ENCODE measurements at places on chromosomes 1 and 21.

GRCh38 chr21:25788677-25789076 is 53.9 kb downstream of the GABPA start:
- no peak for DNase-seq

GRCh38 chr21:17269760-17270159 is 243.1 kb upstream of the CXADR start:
- no peak for DNase-seq

- DNase-seq = no peak
Measured at GRCh38 chr1:156502391-156502893, 1.9 kb upstream of the MEF2D start.

DNA sequence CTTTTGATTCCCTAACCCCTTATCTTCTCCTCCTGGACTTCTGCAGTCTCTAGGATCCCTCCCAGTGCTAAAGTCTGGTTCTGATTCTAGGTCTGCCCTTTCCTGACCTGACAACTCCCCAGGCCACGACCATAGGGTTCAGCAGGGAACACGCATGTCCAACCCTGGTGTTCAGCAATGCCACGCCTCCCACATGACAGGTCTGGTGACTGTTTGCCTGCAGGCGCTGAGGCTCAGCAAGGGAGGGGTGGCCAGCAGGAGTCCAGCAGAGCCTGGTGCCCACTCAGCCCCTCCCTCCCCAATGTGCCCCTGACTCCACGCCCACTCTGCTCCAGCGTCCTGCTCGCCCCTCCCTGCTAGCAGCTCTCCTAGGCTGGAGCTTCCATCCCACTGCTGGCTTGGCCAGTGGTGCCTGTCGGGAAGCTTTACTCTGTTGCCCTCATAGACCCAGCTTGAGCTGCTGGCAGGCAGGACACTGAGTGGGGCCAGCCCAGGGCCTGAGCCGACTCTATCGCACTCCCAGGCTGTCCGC is 17.3 kb downstream of the SLC9A1 start:
- DNase-seq = no peak

DNA sequence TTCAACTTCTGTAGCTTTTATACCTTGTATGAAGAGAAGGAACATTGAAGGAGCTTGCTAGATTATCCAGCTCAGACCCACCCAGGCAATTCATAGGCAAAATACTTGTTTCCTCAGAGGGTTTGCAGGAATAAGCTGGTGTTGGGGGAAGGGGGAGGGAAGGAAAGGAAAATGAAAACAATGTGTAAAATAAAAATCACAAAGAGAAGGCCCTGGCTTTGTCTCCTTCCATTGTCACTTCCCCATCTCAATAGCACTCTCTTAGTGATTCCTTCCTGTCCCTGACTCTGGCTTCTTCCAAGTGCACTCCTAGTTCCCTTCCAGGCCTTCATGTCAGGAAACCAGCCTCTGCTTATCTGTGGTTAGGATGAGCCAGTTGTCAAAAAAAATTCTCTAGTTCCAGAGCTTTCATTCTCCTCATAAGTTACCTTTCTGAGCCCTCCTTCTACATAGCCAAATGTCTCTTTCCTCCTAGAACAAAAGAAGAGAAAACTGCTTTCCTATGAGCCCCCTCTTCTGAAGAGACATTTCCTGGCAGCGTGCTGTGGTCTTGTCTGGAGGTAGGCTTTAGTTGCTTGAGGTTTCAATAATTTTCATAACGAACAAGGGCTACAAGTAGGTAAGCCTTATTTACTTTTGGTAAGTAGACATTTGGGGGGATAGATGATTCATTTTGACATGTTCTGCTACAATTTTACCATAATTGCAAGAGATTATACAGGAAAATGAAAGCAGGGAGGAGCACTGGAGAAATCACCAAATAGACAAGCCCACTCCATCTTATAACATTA is 45.7 kb downstream of the FASLG start:
- no peak for DNase-seq

DNA sequence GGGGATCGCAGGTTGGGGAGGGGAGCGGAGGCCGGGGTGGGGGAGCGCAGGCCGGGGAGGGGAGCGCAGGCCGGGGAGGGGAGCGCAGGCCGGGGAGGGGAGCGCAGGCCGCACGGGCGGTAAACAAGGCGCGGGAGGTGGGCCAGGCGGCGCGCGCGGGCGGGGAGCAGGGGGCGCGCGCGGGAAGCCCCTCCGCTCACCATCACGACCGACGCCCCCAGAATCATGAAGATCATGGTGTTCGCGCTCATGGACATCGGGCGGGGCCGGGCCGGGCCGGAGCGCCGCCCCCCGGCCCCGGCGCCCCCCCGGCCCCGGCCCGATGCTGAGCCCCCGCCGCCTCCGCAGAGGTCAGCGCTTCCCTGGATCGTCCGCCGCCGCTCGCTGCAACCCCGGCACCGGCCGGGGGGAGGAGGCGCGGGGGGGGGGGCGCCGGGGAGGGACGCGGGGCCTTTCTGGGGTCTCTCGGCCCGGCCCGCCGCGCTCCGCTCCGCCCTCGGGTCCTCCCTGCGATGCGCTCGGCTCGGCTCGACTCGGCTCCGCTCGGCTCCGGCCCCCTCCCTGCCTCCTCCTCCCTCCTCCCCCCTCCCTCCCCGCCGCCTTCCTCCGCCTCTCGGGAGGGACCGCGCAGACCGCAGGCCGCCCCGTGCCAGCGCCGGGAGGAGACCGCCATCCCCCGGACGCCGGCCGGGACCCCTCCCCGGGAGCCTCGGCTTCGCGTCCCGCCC is at the start of gene TMEM240:
TSS of gene TMEM240 (minus strand) at position 535 of the 728 bp plus-strand sequence. CDS start at position 257, 278 bp downstream.
- DNase-seq = no peak

DNA sequence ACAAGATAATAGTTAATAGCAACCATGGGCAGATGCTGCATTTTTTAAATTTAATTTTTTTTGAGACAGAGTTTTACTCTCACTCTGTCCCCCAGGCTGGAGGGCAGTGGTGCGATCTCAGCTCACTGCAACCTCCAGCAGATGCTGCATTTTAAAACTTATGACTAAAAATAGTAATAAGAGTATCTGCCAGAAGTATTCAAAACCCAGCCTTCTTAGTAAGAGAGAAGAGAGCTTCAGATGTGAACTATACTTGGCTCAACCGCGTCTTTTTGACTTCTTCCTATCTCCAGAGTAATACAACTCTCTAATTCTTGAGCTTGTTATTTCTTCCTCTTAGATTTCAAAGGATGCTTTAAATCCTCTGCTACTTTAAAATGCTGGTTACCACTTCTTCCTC is 4.6 kb downstream of the RPS27 start:
- no peak for DNase-seq

DNA sequence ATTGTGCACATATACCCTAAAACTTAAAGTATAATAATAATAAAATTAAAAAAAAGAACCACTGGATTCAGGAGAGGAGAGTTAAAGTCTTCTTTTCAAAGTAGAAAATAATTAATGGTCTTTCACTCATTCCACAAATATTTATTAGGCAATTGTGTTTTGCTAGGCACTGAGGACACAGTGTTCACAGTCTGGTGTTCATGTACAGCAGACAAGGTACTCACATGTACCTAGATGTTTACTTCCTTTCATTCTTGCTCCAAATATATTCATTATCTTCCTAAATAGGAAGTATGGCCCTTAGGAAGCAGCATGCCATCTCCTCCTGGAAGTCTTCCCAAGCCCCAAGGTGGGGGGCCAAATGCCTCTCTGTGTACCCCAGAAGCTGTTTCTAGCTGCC is 265.0 kb downstream of the NPHP4 start:
- DNase-seq = no peak

DNA sequence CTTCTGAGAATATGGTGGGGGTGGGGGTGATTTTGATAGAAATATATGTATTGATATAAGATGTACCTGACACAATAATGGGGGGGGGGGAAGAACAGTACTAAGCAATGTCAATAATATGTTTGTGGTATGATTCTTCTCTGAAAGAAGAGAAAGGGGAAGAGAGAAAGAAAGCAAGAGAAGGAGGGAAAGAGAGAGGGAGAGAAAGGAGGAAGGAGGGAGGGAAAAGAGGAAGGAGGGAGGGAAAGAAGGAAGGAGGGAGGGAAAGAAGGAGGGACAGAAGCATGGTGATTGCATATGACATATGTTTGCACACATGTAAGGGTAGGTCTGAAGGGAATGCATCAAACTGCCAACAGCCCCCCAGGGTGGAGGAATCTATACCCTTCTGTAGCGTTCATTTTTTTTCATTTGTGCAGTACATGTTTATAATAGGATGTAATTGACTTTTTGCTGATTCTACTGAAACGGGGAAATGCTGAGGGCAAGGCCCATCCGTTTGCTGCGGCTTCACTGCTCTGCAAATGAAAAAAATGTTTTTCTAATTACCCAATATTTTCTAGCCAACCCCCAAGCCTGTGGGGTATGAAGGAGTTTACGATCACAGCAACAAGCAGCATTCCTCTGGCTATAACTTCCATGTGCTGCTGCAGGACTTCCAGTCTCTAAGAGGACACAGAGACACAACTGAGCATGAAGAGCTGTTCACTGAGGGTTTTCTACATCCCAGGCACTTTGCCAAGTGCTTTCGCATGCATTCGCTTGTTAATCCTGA is 119.3 kb upstream of the ZC3H12A start:
- no peak for DNase-seq

DNA sequence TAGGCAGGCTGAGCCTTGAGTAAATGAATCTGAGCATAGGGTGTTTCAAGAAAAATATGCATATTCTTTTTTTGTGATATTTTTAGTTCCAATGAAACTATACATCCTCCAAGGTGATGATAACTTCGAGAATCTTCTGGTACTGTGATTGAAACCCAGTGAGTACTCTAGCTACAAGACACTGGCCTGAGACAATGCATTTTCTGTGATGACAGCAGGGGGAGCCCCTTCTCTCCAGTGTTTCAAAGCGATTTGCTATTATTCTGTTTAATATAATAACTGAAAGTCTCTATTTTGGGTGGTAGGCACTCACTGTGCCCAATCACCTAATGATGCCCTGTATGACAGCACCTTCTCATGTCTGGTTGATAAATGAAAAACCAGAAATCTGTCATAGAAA is 12.1 kb downstream of the IRF2BP2 start:
- DNase-seq = peak; percentile 59

DNA sequence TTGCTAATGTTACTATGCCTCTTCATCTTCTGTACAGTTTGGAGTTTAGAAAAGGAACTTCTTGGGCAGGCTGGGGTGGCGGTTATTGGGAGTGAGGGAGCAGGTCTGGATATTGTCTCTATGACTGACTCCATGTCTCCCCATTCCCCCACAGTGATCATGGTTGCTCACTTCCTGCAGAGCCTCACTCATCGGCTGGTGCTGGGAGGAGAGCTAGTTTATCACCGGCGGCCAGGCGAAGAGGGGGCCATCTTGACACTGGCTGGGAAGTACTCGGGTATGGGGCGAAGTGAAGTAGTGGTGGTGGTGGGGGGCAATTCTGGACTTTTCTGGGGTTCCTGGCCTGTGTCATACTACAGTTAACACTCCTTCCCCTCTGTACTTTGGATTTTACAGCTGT is 2.2 kb downstream of the TOMM40L start:
- no peak for DNase-seq

- DNase-seq = no peak
Measured at GRCh38 chr1:224509907-224510306, 75.3 kb upstream of the WDR26 start.

GRCh38 chr1:40818264-40818961 is 34.8 kb downstream of the KCNQ4 start:
- no peak for DNase-seq
